Spleen (tissue), 13 donors: ENCODE measurements at places on chromosomes 2 and 18.

- DNase-seq, result no peak
Observed at GRCh38 chr2:36147670-36148390, 207.7 kb upstream of the CRIM1 start.

DNA sequence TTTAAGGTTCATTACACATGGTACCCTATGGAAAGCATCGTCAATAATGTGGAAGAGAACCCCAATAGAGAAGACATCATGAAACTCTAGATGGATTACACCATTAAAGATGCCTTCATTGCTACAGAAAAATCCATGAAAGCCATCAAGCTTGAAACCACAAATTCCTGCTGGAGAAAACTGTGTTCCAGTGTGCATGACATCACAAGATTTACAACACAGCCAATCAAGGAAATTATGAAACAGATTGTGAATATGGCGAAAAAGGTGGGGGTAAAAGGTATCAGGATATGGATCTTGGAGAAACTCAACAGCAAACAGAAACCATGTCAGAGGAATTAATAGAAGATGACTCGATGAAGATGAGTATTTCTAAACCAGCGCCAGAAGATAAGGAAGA, 200.0 kb downstream of the SLC4A10 start:
- DNase-seq, result no peak

DNA sequence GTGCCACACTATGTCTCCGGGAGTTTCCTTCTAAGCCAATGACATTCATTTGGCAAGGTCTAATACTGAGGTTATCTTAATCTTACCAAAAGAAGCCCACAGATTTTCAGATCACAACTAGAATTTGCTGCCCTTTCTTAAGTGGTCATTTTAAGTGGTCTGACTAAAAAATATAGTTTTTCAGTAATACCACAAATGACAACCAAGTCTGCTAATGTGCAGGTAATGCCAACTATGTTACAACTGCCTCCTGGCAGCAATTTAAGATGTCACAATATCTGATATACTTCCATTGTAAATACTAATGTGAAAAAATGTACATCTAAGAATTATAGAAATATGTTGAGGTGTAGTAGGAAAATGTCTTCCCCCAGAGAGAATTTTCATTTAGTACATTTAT, 49.3 kb downstream of the USP37 start:
- DNase-seq, result no peak

GRCh38 chr2:145079641-145080040, 559.7 kb upstream of the ZEB2 start:
- DNase-seq, result no peak

GRCh38 chr2:201118961-201119854, 3.2 kb downstream of the CFLAR start:
- DNase-seq, result no peak

DNA sequence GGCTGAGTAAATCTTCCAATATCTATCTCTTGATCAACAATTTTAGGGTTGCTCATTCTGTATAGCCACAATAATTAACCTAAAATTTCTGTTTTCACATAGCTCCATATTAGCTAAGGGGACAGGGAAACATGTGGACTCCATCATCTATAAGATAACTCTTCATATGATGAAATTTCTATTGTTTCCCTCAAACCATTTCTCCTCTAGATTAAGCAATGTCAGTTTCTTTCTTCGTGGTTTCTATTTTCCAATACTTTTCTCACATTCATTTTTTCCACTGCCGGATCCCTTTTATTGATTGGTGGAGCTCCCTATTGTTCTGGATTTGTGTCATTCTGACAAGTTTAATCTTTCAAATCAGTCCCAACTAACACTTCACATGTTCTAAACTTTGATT, 1221.3 kb upstream of the ZEB2 start:
- DNase-seq, result no peak

DNA sequence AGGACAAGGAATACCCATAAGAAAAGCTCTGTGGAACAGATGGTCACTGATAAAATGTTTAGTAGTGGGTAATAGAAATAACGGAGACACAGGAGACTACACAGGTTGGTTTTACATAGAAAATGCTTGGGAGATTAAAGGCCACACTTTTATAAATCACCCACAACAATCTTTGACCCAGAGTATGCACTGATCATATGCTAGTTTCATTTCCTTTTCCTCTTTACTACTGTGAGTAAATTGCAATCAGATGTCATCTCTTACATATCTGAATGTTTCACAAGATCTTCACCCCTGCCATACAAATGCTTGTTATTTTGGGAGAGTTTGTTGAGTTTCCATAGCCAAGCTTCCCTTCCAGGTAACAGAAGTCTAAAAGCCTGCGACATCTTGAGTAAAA, 978.4 kb upstream of the KLHL29 start:
- DNase-seq, result no peak

DNA sequence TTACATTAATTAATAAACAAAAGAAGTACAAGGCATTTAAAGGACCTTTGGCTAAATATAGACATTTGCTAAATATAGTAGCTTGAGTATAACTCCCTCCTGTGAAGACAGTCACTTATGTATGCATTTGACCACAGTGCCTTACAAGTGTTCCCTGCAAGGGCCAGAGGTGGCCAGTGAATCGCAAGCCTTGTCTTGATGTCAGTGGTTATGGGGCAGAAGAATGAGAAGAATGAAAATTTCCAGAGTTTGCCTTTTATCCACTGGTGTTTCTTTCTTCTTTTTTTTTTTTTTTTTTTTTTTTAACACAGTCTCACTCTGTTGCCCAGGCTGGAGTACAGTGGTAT, 1.8 kb downstream of the LRRFIP1 start:
- DNase-seq, result no peak

- DNase-seq, result no peak
Observed at GRCh38 chr2:68039317-68039716, 23.5 kb downstream of the C1D start.

GRCh38 chr18:43780782-43781340, 503.6 kb upstream of the SYT4 start:
- DNase-seq, result no peak
